Osteoblast (primary cell): ENCODE measurements at places on chromosomes 1 and 21.
A peak's percentile ranks its signal among the peaks of the same experiment; 100 is the strongest.

DNA sequence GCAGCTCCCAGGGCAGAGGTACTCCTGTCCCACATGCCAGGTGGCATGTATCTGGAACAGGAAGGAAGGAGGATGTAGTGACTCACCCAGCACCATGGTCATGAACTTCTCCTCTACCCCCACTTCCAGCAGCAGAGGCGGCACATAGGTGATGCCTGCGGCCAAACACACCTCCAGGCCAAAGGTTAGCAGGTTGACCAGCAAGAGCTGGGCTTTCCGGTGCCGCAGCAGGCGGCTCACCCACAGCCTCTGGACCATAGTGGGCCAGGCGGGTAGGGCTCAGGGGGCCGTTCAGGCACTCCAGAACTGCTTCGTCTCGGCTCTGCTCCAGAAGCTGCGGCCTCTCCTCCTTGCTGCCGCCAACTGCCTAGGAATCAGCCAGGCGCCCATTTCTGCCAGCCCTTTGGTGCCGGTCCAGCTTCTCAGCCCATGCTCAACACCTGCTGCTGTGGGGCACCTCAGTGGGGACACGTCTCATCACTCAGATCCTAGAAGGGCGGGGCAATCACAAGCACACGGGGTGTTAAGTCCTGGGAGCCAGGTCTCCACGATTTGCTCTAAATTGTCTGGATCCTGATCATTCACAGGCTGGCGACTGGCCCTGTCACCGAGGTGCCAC, 15.8 kb downstream of the SLC45A3 start:
- DNase-seq, result peak; percentile 75

- peak; percentile 100 for DNase-seq
These were observed at the start of gene DHCR24 for GRCh38 chr1:54886724-54887664. DHCR24 (minus strand) TSS chr1:54887195; CDS start chr1:54887119, 76 bp downstream.

GRCh38 chr1:156394835-156395461, 25.9 kb downstream of the RHBG start:
- peak; percentile 13 for DNase-seq

DNA sequence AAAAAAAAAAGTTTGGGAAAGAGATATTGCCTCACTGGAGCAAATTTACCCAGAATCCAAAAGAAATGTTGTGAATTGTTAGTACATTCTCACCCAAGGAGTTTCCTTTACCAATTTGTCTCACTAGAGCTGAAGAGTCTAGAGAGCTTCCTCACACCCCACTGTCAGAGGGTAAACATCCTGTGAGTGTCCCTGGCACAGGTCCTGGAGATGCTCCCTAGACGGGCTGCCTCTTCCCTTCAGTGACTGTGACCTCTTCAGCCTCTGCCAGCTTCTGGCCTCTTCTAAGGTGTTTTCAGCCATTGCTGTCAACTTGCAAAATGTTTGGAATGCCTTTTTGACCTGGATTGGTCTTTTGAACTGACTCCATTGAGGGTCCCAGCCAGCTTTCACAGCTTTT, 159.4 kb downstream of the DHRS3 start:
- DNase-seq, result no peak

GRCh38 chr1:22922640-22923039, 50.0 kb downstream of the LACTBL1 start:
- peak; percentile 66 for DNase-seq

- DNase-seq, result no peak
These were observed 142.3 kb upstream of the JUN start for GRCh38 chr1:58926152-58926551.

GRCh38 chr1:204731985-204732575, 46.5 kb upstream of the LRRN2 start:
- DNase-seq, result no peak

DNA sequence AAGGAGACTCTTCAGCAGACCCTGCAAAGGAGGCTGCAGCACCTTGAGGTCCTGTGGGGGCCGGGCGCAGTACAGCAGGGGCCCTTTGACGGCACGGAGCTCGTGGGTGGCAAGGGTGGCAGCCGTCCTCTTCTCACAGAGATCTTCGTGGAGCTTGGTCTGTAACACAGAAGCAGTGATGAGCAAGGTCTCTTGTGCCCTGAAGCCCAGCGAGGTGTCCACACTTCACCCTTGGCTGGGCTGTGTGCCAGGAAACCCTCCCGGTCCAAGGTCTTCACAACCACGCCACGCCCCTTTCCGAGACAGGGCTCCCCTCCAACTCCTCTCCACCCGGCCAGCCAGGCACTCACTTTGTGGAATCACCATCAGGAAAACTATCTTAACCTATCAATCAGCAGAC, 11.3 kb downstream of the LRRC47 start:
- DNase-seq, result peak; percentile 71

GRCh38 chr1:94038511-94038910, 82.4 kb downstream of the ABCA4 start:
- DNase-seq, result no peak

GRCh38 chr1:210412240-210412639, 83.5 kb downstream of the HHAT start:
- DNase-seq, result no peak

GRCh38 chr1:212142883-212143530, 107.5 kb downstream of the DTL start:
- DNase-seq, result no peak
